ENCODE measurements at places on chromosomes 13 and 19. TPM values are rescaled to one million over a fixed set of nuclear protein-coding genes. Genes with fewer than 3 reads are reported as not detected.

Gene MBD3L5
- not detected for total RNA-seq

DNA sequence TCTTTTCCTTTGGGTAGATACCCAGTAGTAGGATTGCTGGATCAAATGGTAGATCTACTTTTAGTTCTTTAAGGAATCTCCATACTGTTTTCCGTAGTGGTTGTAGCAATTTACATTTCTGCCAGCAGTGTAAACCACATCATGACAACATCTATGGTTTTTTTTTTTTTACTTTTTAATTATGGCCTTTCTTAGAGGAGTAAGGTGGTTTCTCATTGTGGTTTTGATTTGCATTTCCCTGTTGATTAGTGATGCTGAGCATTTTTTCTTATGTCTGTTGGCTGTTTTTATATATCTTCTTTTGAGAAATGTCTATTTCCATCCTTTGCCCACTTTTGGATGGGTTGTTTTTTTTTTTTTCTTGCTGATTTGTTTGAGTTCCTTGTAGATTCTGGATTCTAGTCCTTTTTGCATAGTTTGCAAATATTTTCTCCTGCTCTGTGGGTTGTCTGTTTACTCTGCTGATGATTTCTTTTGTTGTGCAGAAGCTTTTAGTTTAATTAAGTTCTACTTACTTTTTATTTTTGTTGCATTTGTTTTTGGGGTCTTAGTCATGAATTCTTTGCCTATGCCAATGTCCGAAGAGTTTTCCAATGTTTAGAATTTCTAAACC is 38.8 kb downstream of the TDRD3 start:
- no peak for DNase-seq

DNA sequence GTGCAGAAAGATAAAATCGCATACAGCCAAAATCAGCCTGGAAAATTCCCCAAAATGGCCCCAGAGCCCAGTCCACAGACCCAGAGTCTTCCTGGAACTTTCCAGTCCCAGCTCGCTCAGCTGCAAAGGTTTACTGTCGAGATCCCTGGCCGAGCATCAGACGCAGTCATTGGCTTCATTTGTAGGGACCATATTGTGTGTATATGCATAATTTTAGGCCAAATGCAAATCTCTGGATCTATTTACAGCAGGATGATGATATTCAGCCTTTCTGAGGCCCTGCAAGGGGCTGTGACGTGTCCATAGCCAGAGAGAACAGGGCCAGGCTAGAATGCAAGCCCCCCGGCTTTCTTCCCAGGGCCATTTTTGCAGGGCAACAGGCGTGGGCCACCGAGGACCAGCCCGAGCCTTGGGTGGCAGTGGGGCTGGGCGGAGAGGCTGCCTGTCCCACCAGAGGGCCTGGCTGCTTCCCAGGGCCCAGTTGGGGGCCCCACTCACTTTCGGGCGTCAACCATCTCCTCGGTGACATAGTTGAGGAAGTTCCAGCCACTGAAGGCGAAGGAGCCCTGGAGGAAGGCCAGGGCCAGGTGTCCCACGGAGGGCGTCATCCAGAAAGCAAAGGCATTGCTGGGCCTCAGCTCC is 13.7 kb downstream of the SLC7A10 start:
- no peak for DNase-seq

Gene URAD
- total RNA-seq, result not detected

DNA sequence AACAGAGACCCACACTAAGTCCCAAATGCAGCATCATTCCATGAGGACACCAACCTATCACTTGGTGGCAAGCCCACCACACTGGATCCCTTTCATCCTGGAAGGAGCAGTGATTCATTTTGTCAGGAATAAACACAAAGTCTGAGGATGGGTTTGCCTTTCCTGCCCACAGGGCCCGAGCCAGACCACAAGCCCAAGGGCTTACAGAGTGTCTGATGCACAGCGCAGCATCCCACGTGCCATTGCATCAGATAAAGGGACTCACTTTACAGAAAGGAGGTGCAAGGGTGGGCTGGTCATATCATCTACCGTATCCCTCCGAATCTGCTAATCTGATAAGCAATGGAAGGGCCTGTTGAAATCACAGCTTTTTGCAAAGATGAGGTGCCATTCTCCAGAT is 12.2 kb upstream of the KCTD15 start:
- DNase-seq, result peak; percentile 51

- no peak for DNase-seq
Observed at GRCh38 chr19:3785938-3786824, at the start of gene MATK. Gene MATK (minus strand): TSS chr19:3786381. CDS start chr19:3785135, 1,246 bp downstream.

Gene CRX
- not detected for total RNA-seq

Measured in H4 (cell line).